Stimulated activated CD4-positive, alpha-beta T cell treated with anti-CD3 and anti-CD28 coated beads, Interleukin-12 subunit alpha, Interleukin-12 subunit beta, amount 100 ng/mL, for 24 hours (primary cell): ENCODE measurements at places on chromosomes 3 and 15.

- DNase-seq = no peak
Observed at GRCh38 chr15:82146990-82147461, 101.2 kb upstream of the MEX3B start.

- no peak for DNase-seq
Observed at GRCh38 chr3:141311170-141311495, 57.2 kb upstream of the ZBTB38 start.

- no peak for DNase-seq
Observed at GRCh38 chr3:132318451-132318850, 1.2 kb downstream of the ACP3 start.

- DNase-seq = no peak
Observed at GRCh38 chr3:99023590-99024192, 122.2 kb upstream of the DCBLD2 start.

GRCh38 chr3:32989171-32989570, 37.7 kb downstream of the CCR4 start:
- DNase-seq = no peak

DNA sequence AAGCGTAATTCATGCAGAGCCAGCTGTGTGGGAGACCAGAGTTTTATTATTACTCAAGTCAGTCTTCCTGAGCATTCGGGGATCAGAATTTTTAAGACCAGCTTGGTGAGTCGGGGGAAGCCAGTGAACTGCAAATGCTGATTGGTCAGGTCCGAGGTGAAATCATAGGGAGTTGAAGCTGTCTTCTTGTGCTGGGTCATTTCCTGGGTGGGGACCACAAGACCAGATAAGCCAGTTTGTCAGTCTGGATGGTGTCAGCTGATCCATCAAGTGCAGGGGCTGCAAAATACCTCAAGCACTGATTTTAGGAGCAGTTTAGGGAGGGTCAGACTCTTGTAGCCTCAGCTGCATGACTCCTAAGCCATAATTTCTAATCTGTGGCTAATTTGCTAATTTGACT, 228.1 kb upstream of the ATP10A start:
- DNase-seq = no peak

DNA sequence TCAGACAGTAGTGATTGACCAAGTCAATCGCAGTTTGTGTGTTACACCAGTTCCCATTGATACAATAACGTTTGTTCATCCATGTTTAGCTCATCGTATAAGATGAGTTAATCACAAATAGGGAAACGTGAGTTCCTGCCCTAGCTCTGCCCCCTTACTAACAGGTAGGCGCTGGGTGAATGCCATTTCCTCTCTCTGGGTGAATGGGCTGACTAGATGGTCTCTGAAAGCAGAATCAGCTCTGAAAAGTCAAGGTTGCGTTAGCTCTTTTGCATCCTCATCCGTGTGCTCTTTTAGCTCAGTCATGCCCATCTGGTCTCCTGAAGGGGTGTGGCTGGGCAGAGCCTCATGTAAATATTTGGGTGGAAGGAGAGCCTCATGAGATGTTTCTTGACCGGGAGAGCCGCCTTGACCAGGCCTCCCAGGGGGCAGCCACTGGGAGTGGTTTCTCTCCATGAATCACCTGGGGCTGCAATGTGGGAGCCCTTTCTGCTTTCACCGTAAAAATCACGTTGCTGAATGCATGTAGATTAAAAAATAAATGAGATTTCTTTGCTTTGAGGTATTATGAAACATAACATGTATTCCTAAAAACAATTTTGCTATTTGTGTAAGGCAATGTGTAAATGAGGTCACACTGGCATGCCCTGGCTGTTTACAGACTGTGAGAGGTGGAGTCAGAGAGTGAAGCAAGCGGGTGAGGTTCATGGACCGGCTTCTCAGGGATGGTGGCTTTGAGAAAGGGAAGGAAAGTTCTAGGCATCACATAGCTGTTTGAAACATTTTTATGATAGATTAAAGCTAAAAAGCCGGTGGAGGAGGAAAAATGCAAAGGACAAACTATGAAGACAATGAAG, 108.4 kb upstream of the RASGRP1 start:
- DNase-seq = no peak

DNA sequence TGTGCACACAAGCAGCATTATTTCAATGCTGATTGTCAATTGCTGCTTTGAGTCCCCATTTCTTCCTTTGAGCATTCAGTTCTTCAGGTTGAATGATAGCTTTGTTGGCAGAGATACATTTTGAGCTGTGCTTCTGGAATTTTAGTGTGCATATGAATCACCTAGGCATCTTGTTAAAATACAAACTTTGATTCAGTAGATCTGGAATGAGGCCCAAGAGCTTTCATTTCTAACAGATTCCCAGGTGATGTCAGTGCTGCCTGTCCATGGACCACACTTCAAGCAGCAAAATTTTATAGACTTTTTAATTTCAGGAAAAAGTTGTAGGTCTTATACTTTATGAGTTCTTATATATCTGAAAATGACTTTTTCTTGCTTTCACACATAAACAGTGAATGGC, 131.1 kb downstream of the ADAMTSL3 start:
- no peak for DNase-seq

DNA sequence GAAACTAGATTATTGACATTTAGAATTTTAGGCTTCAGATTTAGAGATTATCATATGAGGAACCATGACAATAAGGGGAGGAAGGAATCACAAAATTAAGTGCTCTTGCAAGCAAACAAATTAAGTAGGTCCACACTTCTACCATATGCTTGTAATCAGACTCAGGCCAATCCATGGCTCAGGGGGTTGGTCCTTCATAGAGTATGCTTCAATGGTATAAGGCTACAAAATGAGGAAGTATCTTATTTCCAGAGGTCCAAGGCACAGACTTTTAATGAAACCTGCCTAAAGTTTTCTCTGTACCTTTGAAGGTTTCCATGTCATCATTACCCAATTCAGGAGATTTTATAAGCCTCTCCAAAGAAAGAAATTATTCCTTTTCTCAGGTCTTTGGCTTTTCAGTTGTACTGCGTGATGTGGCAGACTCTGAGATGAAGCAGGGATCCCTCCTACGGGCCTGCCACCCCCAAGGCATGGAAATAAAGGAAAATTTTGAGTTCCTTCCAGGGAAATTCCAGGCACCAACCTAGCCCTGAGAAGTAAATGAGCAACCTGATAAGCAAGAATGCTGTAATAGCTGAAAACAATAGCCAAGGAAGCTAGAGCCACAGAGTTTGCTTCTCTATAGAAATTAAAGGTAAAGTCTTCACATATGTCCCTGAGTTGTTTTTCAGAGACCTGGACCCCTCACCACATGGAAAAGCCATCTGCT, 36.3 kb downstream of the SERPINI2 start:
- no peak for DNase-seq

DNA sequence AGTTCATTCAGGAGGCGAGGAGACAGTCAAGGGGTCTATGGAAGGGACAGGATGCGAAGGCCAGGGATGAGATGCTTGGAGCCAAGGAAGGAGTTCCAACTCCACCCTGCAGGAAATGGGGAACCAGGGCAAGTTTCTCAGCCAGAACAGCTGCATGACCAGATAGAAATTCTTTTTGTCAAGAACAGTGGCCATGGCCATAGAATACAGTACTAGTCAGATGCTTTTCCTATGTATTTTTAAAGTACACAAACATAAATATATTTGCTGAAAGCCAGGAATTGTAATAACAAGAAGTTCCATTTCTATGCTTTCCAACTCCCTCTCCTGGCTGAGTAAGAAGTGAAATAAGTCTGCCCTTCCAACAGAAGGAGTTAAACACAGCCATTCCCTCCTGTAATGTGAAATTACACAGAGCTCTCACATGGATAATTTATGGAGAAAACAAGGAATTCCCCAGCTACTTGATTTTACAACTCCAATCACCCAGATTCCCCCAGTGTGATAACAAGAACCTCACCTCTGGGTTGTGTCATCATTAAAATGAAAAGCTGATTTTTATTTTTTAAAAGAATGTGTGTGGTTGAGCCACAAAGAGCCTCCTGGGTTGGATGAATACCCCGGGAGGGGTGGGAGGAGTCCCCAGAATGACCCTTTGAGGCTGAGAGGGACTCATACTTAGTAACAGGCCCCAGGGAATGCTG, 124.6 kb upstream of the ARHGEF3 start:
- DNase-seq = no peak

GRCh38 chr3:175704366-175705055, 845.4 kb downstream of the NAALADL2 start:
- DNase-seq = no peak

GRCh38 chr3:32577174-32577573, 6.5 kb upstream of the DYNC1LI1 start:
- DNase-seq = no peak

DNA sequence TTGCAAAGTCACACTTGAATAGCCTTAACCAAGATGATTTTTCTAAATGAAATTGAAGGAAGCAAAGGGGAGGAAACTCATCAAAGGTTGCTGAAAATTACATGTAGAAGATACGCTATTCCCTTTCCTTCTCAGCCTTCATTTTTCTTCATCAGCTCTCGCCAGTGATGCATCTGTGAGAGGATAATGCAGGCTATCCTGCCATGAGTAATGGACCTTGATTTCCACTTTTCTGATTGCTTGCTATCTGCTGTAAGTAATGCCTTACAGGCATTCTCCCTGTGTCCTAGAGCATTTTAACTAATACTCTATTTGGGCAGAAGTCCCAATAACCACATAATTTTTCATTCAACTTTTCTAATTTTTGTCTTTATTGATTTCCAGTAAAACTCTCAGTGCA, 162.6 kb downstream of the BBX start:
- no peak for DNase-seq

DNA sequence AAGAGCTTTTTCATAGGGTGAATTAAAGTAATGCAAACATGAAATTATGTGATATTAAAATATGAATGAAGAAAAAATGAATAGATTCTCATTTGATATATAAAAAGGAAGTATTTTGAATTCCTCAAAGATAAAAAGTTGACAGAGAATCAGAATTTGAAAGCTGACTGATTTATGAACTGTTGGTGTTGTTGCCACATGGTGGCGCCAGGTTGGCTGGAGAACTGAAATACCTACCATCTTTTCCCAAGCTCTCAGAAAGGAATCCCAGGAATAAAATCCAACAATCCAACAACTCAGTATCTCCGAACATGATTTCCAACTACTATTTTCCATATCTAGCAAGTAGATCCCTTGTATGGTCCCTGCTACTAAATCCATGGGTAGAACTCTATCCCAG, 3.1 kb downstream of the MYRIP start:
- DNase-seq = no peak

GRCh38 chr15:89332446-89332845, 2.2 kb downstream of the POLG start:
- DNase-seq = no peak

DNA sequence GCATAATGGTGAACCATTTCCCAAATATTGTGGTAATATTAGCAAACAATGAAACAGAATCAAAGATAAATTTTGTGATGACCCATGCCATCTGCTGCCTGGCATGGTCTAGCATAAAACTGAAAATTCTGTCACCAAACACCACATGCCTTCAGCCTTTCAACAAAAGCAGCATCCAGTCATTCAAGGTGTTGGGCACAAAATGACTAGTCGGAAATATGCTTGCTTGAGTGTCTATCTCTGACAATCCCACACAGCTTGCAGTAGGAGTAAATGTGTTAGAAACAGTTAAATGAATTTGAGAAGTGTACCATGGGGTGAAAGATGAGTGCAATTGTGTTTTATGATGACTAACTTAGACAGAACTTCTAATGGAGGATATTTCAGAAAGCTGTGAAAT, 61.7 kb upstream of the CDIN1 start:
- no peak for DNase-seq

- DNase-seq = no peak
Observed at GRCh38 chr15:77980098-77980497, 97.4 kb downstream of the TBC1D2B start.

DNA sequence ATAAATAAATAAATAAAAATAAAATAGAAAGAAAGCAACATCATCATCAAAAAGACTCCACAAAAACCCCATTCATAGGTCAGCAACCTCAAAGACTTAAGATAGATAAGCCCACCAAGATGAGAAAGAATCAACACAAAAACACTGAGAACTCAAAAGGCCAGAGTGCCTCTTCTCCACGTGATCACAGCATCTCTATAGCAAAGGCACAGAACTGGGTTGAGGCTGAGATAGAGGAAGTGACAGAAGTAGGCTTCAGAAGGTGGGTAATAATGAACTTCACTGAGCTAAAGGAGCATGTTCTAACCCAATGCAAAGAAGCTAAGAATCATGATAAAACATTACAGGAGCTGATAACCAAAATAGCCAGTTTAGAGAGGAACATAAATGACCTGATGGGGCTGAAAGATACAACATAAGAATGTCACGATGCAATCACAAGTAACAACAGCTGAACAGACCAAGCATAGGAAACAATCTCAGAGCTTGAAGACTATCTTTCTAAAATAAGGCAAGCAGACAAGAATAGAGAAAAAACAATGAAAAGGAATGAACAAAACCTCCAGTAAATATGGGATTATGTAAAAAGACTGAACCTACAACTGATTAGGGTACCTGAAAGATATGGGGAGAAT, 26.4 kb downstream of the GNB5 start:
- no peak for DNase-seq

DNA sequence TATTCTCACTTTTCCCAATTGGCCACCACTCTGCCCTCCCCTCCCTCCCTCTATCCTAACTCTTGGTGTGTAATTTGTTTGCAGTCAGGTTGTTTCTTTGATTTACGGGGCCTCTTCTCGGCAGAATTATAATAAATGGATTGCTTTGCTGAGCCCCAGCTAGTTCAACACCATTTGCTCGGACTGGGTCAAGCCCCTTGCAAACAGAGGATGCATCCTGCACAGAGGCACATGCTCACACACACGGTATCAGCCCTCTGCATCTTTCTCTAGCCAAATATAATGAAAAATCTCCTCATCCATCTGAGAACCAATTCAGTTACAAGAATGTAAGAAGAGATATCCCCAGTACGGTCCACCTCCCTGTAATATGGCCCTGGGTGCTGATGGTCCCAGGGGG, 97.7 kb downstream of the EPHB1 start:
- no peak for DNase-seq

- no peak for DNase-seq
Observed at GRCh38 chr15:47870956-47871625, 153.8 kb downstream of the SEMA6D start.

DNA sequence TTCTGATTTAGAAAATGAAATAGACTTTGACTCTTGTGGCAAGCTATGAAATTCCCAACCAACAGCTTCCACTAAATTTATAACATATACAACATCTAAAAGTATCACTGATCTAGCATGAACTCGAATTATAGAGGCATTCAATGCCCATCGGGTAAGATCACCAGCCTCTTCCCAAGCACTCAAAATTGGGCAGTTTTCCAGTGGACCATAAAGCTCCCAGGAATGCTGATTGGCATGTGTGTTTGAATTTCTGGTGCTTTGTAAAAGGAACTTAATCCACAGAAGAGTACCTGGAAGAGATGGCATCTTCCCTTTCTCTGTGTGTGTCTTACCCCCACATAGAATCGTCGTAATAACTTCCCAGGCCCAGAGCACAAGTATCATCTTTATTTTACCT, 10.0 kb downstream of the LRTM1 start:
- DNase-seq = no peak

DNA sequence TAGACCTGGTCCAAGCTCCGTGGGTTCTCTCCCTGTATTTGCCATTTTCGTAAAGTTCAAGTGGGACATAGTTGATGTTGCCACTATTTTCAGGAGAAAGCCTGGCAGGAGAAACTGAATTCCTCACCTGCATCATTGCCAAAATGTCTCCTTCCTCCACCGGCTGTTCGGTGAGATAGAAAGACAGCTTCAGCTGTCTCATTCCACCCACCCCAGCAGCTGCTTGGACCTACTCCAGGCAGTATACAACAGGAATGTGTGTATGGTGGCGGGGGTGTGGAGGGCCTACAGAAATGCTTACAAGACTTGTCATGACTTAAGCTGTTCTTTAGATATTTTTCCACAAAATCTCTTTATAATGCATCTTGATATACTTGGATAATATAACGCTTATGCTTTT, 132.7 kb upstream of the RAP2B start:
- no peak for DNase-seq
